ENCODE measurements at places on chromosomes 1 and 21.

DNA sequence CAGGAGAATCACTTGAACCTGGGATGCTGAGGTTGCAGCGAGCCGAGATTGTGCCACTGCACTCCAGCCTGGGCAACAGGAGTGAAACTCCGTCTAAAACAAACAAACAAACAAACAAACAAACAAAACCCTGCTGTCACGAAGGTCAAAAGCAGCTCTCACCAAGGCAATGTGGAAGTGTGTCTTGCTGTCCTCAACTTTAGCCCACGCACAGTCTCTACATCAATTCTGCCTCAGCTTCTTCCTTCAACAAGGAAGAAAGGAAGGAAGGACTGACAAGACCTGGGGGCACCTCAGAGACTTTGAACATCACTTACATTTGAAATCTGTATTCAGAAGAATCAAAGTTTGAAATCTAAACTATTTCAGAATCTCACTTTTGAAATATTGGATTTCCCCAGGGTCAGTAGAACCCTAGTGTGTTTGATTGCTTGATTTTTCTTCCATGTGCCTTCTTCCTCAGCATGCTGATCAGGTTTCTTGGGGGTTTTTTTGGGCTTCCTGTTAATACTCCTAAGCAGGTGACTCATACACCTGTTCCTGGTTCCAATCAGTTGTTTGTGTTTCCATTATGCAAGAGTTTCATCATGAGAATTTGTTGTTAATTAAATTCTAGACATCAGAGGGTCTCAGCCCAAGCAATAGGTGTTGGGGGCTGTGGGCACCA is 6.5 kb upstream of the CSTB start:
- no peak for DNase-seq

GRCh38 chr21:27557356-27557755 is 590.5 kb upstream of the ADAMTS5 start:
- no peak for DNase-seq

DNA sequence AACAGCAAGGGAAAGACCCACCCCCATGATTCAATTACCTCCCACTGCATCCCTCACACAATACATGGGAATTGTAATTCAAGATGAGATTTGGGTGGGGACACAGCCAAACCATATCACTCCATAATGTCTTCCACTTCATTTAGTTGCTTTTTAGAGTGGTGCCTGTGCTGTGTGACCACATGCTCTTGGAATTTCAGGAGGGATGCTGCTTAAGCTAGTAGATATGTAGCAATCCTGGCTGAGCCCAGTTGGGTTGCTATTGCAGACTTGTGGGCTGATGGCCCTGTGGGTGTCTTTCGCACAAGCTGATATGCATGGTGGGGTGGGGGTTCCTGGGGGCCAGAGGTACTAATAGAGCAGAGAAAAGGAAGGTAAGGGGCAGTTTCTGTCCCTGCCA is 160.4 kb upstream of the SYT6 start:
- no peak for DNase-seq

- no peak for DNase-seq
Measured at GRCh38 chr1:153180556-153180955, 22.7 kb upstream of the LELP1 start.

- DNase-seq: no peak
Measured at GRCh38 chr21:40610345-40610744, 236.6 kb downstream of the DSCAM start.

Data from COLO829 (cell line).